ENCODE measurements at places on chromosomes 16 and 17. TPM values are rescaled to one million over a fixed set of nuclear protein-coding genes. Genes with fewer than 3 reads are reported as not detected.

The OR1A1 gene
- not detected for total RNA-seq

The MT1A gene
- total RNA-seq, result not detected

The TRIM72 gene
- total RNA-seq, result not detected

The NKD1 gene
- total RNA-seq, result under 0.01 TPM

The SLC5A10 gene
- not detected for total RNA-seq

The ZDHHC1 gene
- 6.4 TPM for total RNA-seq

The RPL13 gene
- 2,057 TPM for total RNA-seq

All from smooth muscle cell of the umbilical artery (primary cell).